Bronchial epithelial cell (primary cell): ENCODE measurements at places on chromosomes 12 and 14. TPM values are rescaled to one million over a fixed set of nuclear protein-coding genes. Genes with fewer than 3 reads are reported as not detected.

CLEC4A gene
- 0.53 TPM in 1 of 2 replicates, not detected in the other for total RNA-seq

HOXC12 gene
- not detected in 2 replicates for total RNA-seq

NPFF gene
- not detected in 2 replicates for total RNA-seq

TOMM20L gene
- not detected in 2 replicates for total RNA-seq

CDCA3 gene
- 0.26 and 0.51 TPM in 2 replicates for total RNA-seq
